ENCODE measurements at places on chromosomes 2 and 18. TPM values are rescaled to one million over a fixed set of nuclear protein-coding genes. Genes with fewer than 3 reads are reported as not detected.
A peak's percentile ranks its signal among the peaks of the same experiment; 100 is the strongest.

GRCh38 chr2:105953942-105954341 is 209.2 kb downstream of the NCK2 start:
- no peaks in the 10 kb centered on the region for H3K36me3 ChIP-seq
- no peak for DNase-seq
- H3K27ac ChIP-seq: no peak overlapping the region
- no peaks in the 10 kb centered on the region for H3K27me3 ChIP-seq

DNA sequence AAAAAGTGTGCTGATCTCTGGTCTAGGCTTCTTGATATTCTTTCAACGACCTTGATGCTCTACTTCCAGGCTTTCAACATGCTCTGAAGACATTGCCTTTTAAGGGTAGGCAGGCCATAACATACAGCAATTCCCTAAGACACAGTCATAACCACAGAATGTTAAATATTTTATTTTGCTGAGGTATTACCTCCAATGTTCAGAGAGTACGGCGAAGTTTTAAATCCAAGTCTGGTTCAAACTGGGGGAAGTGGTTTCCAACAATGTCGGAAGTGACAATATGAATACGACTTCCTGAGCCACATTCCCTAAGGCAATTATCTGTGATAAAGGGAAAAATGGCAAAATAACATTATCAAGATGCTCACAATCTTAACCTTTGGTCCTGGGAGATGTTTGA is 1077.9 kb upstream of the PIK3C3 start:
- no peaks in the 10 kb centered on the region for H3K4me1 ChIP-seq
- no peaks in the 10 kb centered on the region for H3K36me3 ChIP-seq
- no peak overlapping the region for H3K4me3 ChIP-seq
- no peak overlapping the region for H3K27ac ChIP-seq

- no peak overlapping the region for H3K27ac ChIP-seq
- no peaks in the 10 kb centered on the region for H3K36me3 ChIP-seq
- no peak overlapping the region for H3K4me3 ChIP-seq
- no peaks in the 10 kb centered on the region for H3K27me3 ChIP-seq
- no peak for DNase-seq
Observed at GRCh38 chr18:60693426-60693825, 320.9 kb upstream of the MC4R start.

GRCh38 chr2:4012197-4012596 is 308.8 kb downstream of the DCDC2C start:
- no peak overlapping the region for H3K27ac ChIP-seq
- DNase-seq: no peak
- no peaks in the 10 kb centered on the region for H3K36me3 ChIP-seq

GRCh38 chr2:219423652-219424377 is 5.6 kb downstream of the DES start:
- H3K4me1 ChIP-seq: no peaks in the 10 kb centered on the region
- H3K27me3 ChIP-seq: peaks cover 4% of the 10 kb centered on the region
- peak overlapping the region; percentile 69 for H3K4me3 ChIP-seq

GRCh38 chr2:196276421-196276820 is 105.0 kb upstream of the STK17B start:
- peaks cover 9% of the 10 kb centered on the region for H3K4me1 ChIP-seq
- no peaks in the 10 kb centered on the region for H3K27me3 ChIP-seq
- H3K4me3 ChIP-seq: no peak overlapping the region
- H3K36me3 ChIP-seq: peaks cover 15% of the 10 kb centered on the region
- no peak for DNase-seq

GRCh38 chr2:57562495-57562894 is 484.1 kb upstream of the VRK2 start:
- H3K27ac ChIP-seq: no peak overlapping the region
- H3K4me1 ChIP-seq: no peaks in the 10 kb centered on the region
- no peaks in the 10 kb centered on the region for H3K27me3 ChIP-seq
- H3K4me3 ChIP-seq: no peak overlapping the region

GRCh38 chr18:3048820-3049349 is 35.9 kb upstream of the LPIN2 start:
- no peaks in the 10 kb centered on the region for H3K36me3 ChIP-seq
- no peak overlapping the region for H3K27ac ChIP-seq
- DNase-seq: no peak
- no peaks in the 10 kb centered on the region for H3K4me1 ChIP-seq
- H3K27me3 ChIP-seq: no peaks in the 10 kb centered on the region
- H3K4me3 ChIP-seq: no peak overlapping the region

DNA sequence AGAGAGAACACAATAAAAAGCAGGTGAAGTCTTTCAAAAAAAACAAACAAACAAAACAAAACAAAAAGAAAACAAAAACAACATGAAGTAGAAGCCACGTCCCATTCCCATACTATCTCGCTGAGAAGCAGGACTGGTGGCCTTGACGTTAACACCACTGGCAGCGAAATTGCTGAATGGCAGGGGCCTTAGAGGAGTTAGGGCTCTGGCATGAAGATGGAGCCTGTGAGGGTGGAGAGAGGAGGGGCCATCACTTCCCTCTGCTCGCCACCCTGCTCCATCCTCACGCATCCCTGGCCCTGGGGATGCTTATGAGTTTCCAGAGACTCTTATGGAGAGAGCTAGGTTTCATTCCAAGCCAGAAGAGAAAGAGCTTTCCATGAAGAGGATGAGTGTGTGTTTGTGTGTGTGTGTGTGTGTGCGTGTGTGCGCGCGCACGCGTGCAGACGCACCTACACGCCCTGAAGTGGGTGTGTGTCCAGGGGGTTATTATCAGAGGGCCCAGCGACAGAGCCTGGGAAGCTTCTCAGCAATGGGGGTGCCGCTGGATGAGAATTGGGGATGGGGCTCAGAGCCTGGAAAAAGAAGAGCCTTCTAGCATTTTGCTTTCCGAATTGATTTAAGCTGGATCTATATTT is 20.4 kb upstream of the IMPA2 start:
- no peak overlapping the region for H3K27ac ChIP-seq
- H3K36me3 ChIP-seq: no peaks in the 10 kb centered on the region
- H3K4me3 ChIP-seq: no peak overlapping the region
- H3K27me3 ChIP-seq: no peaks in the 10 kb centered on the region
- no peak for DNase-seq

Gene ACKR3
- 12.8 TPM for polyA plus RNA-seq

Gene LONRF2
- 3.0 TPM for polyA plus RNA-seq

Gene LRATD1
- polyA plus RNA-seq: 0.10 TPM
